ENCODE measurements at places on chromosomes 2 and 18. TPM values are rescaled to one million over a fixed set of nuclear protein-coding genes. Genes with fewer than 3 reads are reported as not detected.

- DNase-seq, result peak; percentile 76
Measured at GRCh38 chr2:31233741-31234682, at the start of gene EHD3. TSS of gene EHD3 (plus strand) at chr2:31234152. CDS start at chr2:31234622, 470 bp downstream.

DNA sequence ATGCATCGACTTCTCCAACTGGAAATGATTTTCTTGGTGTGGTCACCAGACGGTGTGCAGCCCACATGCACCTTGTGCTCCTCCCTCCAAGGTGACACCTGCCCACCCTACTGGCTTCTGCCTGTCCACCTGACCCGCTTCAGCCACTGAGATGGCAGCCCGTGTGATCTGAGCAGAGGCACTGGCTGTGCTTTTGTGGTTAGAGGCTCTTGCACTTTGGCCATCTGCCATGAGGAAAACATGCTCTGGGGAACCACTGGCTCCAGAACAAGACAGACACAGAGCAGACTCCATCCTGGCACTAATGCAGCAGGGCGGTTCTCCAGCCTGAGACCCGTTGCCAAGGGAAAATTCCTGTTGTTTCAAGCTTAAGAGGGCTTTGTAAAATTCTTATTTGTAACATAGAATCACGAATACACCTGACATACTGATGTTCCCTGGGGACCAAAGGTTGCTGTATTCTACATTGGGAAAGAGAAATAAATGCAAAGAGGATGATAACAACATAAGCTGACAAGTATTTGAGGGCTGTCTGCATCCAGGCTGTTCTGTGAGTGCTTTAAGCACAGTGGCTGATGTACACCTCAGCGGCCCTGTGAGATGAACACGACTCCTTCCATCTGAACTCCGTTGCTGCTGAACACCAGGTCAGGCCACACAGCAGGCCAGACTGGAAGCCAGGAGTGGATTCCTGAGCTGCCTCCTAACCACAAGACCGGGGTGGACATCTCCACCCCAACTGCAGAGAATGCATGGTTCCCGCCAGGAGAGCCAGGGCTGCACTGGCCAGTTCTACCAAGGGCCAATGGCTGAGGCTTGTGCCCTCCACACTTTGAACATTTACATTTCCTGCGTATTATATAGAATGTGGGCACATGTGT, 820.4 kb downstream of the GALR1 start:
- DNase-seq, result no peak

GRCh38 chr2:187171318-187171717, 276.7 kb downstream of the CALCRL start:
- no peak for DNase-seq

GRCh38 chr2:128444816-128445522, 126.3 kb upstream of the HS6ST1 start:
- no peak for DNase-seq

- DNase-seq, result no peak
Measured at GRCh38 chr18:70455731-70456130, 166.9 kb downstream of the SOCS6 start.

Gene NT5C1B
- total RNA-seq, result not detected

Gene SIX2
- 4.2 TPM for total RNA-seq
